ENCODE measurements at places on chromosomes 1 and 21. TPM values are rescaled to one million over a fixed set of nuclear protein-coding genes. Genes with fewer than 3 reads are reported as not detected.
A peak's percentile ranks its signal among the peaks of the same experiment; 100 is the strongest.

Gene SUMO3
- polyA plus RNA-seq: 64.8 TPM

DNA sequence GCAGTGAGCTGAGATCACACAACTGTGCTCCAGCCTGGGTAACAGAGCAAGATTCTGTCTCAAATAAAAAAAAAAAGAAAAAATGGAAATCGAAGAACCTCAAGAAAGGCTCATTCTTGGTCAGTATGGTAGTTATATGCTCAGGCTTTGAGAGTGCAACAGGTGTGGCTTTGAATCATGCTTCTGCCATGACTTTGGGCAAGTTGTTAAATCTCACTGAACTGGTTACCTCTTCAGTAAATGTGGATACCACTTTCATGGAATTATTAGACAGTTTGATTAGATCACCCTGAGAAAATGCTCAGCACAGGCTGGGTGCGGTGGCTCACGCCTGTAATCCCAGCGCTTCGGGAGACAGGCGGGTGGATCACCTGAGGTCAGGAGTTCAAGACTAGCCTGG, 12.8 kb downstream of the TRNAU1AP start:
- no peak for DNase-seq

Gene PTPN22
- 0.29 TPM for polyA plus RNA-seq

Gene OR6K6
- not detected for polyA plus RNA-seq

DNA sequence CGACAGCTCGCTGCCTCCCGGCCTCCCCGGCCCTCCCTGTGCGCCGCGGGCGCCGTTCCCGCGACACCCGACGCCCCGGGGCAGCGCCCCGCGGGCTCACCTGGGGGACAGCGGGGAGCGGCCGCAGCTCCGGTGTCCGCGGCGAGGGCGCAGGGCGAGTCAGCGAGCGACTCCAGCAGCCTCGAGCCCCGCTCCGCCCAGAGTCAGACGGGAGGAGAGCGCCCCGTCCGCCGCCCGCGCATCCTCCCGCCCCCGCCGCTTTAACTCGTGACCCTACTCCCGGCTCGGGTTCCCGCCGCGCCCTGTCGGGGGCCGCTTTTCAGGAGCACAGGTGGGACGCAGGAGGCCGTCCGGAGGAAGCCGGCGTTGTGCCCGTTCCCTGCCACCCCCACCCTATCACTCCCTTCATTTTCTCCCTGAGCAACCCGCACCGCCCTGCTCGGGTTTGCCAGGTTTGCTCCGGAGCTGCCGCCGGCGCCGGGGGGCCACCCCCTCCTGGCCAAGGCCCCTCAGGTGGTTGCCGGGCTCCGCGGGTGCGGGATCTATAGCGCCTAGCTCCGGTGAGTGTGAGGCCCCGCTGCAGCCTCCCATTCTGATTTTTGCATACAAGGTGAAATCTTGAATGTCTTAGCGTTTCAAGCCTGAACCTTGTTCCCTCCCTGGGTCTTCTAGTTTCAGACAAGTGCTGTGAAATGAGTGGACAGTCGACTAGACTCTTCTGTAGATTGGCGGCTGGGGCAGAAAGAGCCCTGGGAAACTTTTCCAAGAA, at the start of gene MCOLN3:
Gene MCOLN3 (minus strand): TSS at position 205 of the 769 bp plus-strand sequence. CDS start 3,140 bp downstream, outside the sequence.
- DNase-seq: peak; percentile 35

Gene UBL4B
- not detected for polyA plus RNA-seq

DNA sequence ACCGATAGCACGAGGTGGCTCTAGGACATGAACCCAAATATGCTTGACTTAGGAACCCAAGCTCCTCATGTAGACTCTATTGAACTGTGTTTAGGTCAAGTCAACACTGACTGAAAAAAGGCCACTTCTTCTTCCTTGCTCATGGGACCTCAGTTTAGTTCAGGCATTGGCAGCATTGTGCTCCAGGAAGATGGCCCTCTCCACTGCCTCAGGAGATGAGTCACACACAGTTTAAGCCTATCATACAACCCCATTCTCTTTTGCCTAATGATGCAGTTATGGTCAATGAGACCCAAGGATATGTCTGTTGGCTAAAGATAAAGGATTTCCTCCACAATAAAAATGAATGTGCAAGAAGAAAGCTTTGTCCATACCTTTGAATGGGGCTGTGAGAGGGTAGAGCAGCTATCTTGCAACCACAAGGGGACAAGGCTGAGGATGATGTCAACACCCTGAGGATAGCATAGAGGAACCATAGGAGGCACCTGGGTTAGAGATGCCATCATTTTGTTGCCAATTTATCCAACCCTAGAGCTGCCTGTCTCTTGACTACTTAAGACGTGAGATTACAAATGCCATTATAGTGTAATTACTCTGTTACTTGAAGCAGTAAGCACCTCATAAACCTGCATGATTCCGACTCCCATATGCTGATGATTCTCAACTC, 3.0 kb upstream of the TRIM63 start:
- no peak for DNase-seq

Gene GCSAML
- 0.13 TPM for polyA plus RNA-seq

- no peak for DNase-seq
Observed at GRCh38 chr1:31054349-31054748, 11.2 kb downstream of the PUM1 start.

DNA sequence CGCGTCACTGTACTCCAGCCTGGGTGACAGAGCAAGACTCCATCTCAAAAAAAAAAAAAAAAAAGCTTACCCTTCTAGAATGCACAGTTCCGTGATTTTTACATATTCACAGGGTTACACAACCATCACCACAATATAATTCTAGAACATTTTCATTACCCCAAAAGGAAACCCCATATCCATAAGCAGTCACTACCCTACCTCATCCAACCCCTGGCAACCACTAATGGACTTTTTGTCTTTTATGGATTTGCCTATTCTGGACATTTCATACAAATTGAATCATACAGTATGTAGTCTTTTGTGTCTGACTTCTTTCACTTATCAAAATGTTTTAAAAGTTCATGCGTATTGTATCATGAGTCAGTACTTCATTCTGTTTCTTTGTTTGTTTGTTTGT, 22.8 kb downstream of the SYF2 start:
- no peak for DNase-seq

GRCh38 chr1:112040891-112041740, 51.6 kb upstream of the KCND3 start:
- peak; percentile 24 for DNase-seq

DNA sequence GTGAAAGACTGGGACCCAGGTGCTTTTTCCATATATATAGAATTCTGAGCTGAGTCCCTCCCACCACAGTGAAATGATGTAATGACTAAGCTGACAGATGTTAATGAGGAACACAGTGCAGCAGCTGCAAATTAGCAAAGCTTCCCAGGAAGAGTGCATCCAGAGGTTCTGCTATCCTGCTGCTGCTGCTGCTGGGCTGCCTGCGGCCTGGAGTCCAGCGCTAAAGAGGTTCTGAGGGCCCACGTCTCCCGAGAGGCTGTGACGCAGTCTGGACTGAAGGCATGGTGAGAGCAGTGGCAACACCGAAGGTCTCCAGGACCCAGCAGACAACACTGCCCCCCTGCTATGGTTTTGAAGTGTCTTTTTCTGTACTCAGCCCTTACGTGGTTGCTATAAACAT, 63.9 kb downstream of the URB2 start:
- peak; percentile 85 for DNase-seq

DNA sequence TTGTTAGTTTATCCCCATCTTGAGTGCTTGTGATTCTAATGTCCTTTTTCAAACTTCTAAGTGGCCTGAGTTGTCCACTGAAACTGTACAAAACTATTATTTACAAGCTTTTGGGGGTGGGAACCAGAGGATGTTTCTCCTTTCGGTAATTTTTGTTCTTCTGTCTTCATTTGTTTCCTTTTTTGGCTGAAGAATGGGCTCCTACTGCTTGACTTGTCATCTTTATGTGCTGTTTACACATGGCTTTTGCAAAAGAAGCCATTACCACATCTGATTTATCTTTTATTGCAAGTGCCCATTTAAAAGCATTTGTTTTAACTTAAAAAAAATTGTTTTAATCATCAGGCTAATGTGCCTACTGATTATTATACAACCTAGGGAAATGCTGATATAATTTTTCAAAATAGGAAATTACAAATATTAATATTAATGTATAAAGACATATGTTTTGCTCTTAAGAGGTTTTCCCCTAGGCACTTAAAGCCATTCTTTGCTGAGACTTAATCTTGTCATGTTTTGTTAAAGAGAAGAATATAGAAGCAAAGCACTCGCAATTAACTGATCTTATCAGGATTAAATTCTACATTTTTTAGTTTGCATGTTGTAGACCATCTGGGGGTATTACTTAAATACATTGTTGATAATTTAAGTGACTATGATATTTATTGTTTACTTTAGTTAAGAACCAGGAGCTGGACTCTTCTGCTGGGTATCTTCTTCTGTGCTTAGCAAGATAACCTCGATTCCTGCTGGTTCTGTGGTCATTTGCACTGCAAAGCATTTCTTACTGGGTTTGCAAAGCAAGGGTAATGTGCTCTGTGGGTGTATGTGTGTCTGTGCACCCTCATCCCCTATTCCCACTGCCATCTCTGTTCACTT, 40.1 kb downstream of the TMEM200B start:
- DNase-seq: no peak

DNA sequence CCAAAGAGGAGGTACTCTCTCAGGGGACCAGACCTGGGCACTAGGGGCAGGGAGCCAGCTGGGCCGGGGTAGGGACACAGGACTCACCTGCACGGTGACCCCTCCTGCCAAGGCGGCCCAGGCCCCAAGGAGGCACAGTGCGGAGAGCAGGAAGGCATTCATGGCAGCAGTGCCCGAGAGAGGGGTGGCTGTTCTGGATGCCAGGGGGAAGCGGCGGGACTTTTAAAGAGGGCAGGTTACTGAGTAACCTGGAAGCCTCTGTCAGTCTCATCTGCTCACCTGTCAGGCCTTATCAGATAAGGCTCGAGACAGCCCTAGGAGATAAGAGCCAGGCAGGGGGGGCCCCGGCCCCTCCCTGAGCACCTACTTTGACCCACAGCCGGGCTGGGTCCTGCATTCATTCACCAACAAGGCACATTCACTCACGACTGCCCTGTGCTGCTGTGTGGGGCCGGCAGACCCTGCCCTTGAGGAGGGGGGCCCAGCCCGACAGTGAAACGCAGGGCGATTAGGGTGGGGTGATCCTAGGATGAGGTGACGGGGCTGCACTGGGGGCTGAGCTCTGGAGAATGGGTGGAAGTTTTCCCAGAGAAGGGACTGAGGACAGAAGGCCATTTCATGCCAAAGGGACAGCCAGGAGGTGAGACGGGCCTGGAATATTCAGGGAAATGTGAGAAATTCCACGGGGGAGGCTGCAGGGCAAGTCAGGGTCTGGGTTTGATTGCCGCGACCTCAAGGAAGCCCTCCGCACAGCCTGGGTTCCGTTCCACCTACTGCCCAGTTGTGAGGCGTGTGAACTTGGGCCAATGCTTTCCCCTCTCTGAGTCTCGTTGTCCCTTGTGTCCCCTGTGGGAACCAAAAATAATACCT, at the start of gene GUCA2A:
Gene GUCA2A (minus strand): TSS at position 195 of the 870 bp plus-strand sequence. CDS start 33 bp downstream, at position 162.
- DNase-seq: no peak

GRCh38 chr1:206912445-206913095, 9.2 kb downstream of the FCMR start:
- DNase-seq: peak; percentile 91

Gene LCE1D
- polyA plus RNA-seq: not detected

Gene MANEAL
- polyA plus RNA-seq: 2.4 TPM

Gene NR1I3
- polyA plus RNA-seq: 1.3 TPM

Gene AADACL4
- polyA plus RNA-seq: not detected

DNA sequence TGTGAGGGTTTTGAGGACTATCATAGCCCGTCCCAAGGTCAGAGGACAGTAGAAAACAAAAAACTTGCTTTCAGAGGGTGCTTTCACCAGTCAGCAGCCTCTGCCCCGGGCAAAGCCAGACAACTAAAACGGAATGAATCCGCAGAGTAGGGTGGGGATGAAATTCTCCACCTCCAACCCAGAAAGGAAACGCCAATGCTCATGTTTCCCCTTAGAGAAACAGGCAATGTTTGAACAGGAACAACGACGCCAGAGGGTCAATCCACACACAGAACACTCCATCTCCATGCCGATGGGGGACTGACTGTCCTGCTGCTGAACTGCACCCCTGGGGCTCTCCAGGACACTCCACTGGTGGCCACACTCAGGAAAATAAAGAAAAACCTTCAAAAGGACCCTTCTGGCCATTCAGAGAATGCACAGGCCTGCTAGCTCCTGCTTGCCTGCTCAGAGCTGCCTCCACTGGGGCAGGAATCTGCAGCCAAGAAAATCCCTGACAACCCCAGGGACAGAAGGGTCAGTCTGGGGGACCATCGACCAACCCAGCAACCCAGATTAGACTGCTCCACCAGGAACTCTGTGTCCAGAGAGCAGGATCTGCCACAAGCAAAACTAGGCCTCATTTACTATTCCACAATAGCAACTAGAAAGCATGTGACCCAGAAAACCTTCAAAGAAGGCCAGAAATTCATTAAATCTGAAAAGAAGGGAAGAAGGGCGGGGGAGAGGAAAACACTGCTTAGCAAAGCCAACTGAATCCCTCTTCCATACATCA, 116.0 kb downstream of the TOMM20 start:
- no peak for DNase-seq

GRCh38 chr1:154996966-154997701, 3.7 kb downstream of the LENEP start:
- DNase-seq: no peak

DNA sequence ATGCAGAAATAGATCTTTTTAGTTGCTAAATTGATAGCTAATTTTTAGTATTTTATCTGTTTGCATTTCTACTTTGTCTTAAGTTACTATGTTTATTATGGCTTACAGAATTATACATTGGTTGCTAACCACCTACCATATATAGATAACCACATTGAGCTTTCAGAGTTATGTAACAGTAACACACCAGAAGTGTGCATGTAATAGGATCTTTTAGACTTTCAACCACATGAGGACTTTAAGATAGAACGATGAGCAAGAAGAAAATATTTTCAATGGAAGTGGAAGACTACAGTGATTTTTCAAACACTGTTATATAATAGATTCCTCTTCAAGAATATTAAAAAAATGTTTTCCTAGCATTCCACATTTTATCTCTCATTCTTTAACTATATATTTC, 28.8 kb downstream of the TOR1AIP1 start:
- DNase-seq: no peak

GRCh38 chr1:91803123-91803522, 82.8 kb downstream of the TGFBR3 start:
- peak; percentile 80 for DNase-seq

Gene PTGFRN
- 157 TPM for polyA plus RNA-seq

Gene KRTAP19-7
- not detected for polyA plus RNA-seq
